Esophagus squamous epithelium (tissue), 5 donors: ENCODE measurements at places on chromosomes 7 and 10.

DNA sequence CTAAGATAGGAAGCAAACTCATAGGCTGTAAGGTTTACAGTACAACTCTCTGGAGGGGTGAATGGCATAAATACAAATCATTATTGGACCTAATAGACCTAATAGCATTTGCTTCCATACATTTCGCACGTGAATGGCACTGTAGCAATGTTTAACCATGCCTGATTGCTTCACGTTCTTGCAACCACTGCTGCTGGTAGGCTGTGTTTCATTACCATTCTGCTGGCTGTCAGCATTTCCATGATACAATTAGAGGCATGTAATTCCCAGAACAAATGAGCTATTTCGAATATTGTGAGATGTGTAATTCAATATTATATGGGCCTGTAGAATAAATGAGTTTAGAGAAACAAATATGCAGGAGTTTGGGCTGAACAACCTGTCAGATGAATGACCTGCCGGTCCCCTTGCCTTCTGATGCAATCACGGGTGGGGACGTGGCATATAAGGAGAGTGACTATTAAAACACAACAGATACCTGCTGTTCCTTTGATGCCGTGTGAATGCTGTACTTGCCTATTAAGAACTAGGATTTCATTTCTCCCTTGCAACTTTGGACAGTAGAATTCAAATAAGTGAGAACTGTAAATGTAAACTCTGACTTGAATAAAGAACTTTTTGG lies 393.4 kb downstream of the ACTR3B start:
- no peak for DNase-seq

DNA sequence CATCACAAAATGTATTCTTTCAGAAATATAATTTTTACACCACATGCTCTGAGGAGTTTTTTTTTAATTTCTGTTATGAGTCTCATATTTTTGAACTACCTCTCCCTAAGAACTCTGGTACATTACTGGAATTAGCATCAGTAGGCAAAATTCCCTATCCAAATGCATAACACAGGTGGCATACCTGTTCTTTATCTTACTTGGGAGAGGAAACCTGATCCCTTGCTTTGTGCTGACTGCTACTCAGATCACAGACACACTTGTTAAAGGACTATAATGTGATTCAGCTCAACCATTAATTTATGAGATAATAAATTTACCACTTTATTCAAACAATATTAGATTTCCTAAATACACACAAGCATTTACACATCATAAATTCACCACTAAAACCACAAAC lies 617.2 kb downstream of the GRM8 start:
- DNase-seq, result no peak

GRCh38 chr7:102040569-102040968 lies 223.1 kb downstream of the CUX1 start:
- no peak for DNase-seq

GRCh38 chr10:105292236-105292635 lies 651.1 kb downstream of the SORCS3 start:
- DNase-seq, result no peak

GRCh38 chr7:159064816-159065510 lies 79.7 kb downstream of the VIPR2 start:
- no peak for DNase-seq

- no peak for DNase-seq
Observed at GRCh38 chr7:129958643-129959470, 6.1 kb upstream of the UBE2H start.

GRCh38 chr7:158971214-158971613 lies 114.9 kb downstream of the DYNC2I1 start:
- DNase-seq, result no peak

DNA sequence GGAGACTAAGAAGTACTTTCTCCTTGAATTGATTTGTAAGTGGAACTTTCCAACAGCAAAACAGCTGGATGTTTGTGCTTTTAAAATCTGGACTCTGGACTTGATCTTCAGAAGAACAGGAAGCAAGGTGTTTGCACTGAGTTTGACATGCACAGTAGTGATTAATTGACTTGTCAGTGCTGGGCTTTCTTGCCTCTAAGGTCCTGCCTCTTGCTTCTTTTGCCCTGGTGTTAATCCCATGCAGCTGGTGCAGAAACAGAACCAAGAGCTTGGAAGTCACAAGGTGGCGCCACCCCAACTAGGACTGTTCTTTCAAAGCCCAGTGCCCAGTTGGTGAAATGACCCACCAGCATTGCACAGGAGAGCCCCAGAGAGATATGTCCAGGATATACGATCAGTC lies 66.8 kb upstream of the SEPHS1 start:
- DNase-seq, result no peak

GRCh38 chr7:158492367-158492764 lies 95.3 kb downstream of the PTPRN2 start:
- no peak for DNase-seq

DNA sequence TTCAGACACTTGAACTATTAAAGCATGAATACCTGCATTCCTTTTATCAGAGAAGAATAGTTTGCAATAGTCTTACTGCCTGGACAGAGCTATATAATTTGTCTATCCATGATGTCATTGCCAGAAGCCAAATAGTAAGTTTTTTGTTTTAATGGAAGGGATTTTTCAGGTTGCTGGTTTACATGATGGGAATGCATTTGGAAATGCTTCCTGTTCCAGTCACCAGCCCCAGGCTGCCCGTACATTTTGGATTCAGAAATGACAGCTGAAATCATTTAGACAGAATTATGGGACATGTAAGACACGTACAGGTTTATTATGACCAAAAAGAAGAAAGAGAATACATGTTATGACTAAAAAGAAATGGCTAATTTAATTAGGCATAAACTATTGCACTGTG lies 293.1 kb downstream of the CDK14 start:
- DNase-seq, result no peak

DNA sequence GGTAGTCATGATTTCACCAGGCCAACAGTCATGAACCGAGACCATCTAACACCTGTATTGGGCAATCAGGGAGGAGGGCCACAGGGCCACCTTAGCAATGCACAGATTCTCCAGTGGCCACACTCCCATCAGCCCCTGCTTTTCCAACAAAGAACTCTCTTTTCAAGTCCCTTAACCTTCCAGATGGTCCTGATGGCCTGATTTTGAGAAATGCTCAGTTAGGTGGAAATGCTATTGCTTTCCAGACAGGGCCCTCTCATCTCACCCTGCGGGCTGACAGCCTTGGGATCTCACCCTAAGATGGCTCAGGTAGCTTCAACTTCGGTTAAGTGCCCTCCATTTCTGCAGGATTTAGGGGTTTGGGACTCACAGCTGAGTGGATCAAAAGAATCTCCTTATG lies 131.9 kb upstream of the PRR15 start:
- no peak for DNase-seq

GRCh38 chr7:155007947-155008346 lies 5.0 kb upstream of the PAXIP1 start:
- no peak for DNase-seq

DNA sequence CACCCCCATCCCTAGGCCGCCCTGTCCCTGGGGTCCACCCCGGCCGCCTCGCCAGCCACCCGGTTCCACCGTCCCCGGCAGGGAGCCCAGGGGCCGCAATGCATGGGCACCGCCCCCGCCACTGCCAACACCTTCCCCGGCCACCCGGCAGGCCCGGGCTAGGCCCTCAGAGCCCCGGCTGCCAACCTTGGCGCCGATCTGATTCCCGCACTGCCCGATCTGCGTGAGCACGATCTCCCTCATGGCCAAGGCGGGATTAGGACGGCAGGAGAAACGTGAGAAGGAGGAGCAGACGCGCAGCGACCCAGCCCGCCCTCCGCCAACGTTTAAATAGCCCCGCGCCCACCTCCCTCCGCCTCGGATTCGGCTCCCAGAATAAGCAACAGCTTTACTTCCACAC lies at the start of gene TUBB8:
TUBB8 (minus strand) TSS at position 301 of the 400 bp plus-strand sequence; CDS start at position 243, 58 bp downstream.
- DNase-seq, result no peak

DNA sequence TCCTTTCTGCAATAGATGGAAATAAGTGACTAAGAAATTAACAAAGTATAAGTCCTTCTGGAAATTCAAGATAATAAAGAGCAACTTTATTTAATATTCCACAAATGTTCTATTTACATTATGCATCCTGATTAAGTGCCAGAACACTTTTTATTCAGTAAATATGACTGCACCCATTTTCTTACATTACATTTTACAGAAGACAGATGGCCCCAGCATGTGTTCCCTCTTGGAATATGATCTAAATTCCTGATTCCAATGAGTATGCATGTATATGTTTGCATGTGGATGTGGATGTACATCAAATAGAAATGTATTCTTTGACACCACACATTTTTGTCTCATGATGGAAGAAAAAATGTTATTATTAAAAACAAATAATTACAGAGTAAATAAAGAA lies 628.7 kb upstream of the SEMA3D start:
- no peak for DNase-seq

- no peak for DNase-seq
Observed at GRCh38 chr7:146654048-146654447, 537.4 kb downstream of the CNTNAP2 start.

- DNase-seq, result no peak
Observed at GRCh38 chr7:101557978-101558741, 70.9 kb downstream of the MYL10 start.

DNA sequence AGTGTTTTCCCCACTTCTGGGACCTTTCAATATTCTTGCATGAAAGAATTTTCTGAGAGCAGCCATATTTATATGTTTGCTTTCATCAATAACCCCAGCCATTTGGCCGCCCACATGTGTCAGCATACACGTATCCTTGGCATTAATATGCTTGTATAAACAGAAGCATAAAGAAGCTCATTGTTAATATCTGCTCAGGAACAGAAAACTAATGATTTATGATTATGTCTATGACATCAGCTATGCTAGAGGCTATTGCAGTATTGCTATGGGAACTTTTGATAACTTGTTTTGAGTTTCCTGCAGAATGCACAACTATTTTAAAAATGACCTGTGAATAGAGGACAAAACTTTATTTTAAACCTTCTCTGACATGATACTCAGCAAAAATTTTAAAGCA lies 300.9 kb upstream of the MTPN start:
- no peak for DNase-seq

- no peak for DNase-seq
Observed at GRCh38 chr10:86373828-86374227, 7.2 kb upstream of the GRID1 start.

DNA sequence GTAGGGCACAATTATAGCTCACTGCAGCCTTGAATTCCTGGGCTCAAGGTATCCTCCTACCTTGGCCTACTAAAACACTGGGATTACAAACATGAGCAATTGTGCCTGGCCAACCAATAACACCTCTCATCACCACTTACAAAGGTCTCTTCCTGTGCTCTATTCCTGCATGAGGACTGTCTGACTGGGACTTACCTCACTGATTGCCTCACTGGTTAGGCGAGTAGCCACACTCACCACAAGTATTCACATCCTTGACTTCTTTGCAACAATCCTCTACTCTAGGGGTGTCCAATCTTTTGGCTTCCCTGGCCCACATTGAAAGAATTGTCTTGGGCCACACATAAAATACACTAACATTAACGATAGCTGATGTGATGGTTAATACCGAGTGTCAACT lies 22.6 kb upstream of the PDIA4 start:
- no peak for DNase-seq

GRCh38 chr7:72265071-72265904 lies 146.8 kb downstream of the CALN1 start:
- DNase-seq, result no peak

GRCh38 chr7:21099432-21099831 lies 312.7 kb upstream of the SP8 start:
- DNase-seq, result no peak

- no peak for DNase-seq
Observed at GRCh38 chr7:143519411-143520131, 41.9 kb downstream of the TAS2R41 start.

GRCh38 chr7:6530626-6531491 lies 20.4 kb downstream of the GRID2IP start:
- no peak for DNase-seq

DNA sequence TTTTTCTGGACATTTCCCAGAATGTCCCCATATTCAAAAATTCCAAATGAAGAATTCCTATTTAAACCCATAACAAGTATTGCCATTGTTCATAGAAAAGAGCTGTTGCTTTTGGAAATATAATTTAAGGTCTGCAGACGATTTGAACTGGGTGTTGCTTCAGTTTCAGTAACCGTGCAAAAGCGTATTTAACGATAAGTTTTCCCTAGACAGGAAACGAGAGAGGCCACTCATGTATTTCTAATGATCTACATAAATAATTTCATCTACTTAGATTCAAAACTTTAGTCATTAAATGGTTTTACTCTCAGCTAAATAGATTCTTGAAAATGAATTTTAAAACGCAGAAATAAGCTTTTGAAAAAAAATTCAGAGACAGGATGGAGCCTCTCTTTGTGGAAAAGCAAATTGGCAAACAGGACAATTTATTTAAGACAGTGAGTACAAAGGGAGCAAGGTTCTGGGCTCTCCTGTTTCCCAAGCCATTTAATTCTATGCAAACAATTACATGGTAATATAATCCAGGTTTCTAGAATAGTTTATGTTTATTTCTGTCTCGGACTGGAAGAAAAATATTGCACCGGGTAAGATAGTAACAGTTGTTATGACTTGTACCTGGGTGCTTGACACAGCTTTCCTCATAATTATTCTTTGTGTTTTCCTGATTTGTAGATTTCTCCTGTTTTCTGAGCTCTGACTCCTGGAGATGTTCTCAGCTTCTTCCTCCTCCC lies 263.0 kb downstream of the BAMBI start:
- DNase-seq, result no peak

DNA sequence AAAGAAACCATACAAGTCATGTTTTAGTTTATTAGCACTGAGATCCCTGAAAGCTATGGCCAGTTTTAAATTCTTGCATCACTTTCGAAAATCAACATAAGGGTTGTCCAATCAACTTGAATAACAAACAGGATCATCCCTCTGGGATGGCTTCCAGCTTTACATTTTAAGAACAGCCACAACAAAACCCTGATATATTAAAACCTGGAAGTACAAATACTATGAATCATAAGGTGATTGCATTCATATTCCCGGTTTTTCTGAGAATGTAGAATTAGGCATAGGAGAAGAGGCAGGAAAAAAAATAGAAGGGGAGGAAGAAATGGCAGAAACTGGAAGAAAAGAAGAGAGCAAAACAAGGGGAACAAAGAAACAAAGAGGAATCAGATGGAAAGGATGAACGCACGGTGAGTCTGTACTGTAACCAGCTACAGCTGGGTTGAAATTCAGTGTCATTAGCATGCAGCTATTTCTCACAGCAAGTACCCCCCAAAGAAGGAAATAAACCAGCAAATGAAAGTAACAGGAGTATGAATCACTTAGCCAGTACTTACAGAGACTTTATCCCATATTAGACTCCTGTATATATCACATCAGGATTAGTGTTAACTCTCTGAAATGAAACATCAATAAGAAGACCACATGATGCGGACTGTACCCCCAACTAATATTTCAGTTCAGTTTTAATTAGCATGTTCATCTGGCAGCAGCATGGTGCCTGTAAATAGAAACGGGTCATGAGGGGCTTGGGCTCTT lies 301.3 kb downstream of the RNLS start:
- DNase-seq, result no peak
